Left colon (tissue), 2 donors: ENCODE measurements at places on chromosomes 1 and 21.

GRCh38 chr21:31887391-31887841 lies 14.6 kb downstream of the HUNK start:
- DNase-seq: no peak

- peak; percentile 23 for DNase-seq
These were observed at the start of gene TFF2 for GRCh38 chr21:42350927-42351426. Gene TFF2, minus strand, starts transcription at chr21:42350994. Its CDS starts 37 bp downstream, at chr21:42350957.

DNA sequence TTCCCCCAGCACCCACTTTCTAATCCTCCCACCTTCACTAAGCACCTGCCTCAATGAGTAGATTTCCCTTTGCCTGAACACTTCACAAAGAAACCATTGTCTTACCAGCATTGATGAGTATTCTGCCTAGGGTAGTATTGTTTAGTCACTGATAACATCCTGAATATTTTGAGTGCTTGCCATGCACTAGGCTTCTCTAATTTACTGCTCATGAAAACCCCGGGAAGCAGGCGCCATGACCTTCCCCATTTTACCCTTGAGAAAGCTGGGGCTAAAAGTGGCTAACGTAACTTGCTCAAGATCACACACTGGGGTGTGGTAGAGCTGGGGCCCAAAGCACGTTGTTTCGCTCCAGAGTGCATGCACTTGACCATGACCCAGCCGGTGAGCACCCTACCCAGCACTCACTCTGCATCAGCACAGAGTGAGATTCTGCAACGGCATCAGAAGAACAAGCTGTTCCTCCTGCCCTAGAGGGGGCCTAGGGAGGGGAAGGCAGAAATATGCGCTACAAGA lies 10.6 kb upstream of the F3 start:
- DNase-seq: no peak

DNA sequence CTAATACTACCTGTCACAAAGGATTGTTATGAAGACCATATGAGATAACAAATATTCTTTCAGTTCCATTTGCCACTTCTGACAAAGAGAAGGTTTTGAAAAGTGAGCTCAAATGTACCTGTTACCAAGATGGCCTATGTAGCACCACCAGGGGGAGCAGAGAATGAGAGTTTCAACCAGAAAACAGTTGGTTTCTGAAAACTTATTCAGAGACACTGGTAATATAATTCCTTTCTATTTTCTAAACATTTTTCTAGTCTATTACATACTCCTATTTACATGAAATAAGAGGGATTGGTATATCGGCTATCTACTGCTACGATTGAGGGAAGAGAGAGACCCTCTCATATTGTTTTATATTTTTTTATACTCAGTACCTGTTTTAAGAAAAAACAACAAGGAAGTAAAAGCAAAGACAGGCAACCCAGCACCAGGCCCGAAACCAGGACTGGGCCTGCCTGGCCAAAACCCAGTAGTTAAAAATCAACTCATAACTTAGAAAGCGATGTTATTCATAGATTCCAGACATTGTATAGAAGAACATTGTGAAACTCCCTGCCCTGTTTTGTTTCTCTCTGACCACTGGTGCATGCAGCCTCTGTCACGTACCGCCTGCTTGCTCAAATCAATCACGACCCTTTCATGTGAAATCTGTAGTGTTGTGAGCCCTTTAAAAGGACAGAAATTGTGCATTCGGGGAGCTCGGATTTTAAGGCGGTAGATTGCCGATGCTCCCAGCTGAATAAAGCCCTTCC lies 48.3 kb downstream of the IL23R start:
- DNase-seq: peak; percentile 39

DNA sequence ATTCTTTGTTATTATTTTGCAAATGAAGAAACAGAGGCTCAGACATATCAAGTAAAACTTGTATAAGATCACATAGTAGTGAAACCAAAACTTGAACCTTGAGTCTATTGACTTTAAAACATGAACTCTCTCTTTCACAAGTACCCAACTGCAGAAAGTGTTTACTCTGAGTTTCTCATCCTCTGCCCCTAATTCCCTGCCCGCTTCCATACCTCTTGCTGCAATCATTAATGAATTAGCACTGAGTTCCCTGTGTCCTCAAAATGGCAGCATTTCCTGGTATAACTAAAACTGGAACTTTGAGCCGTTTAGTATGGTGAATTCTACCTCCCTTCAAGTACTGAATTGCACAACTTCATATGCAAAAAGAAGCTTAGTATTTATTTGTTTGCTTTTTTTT lies 147.7 kb upstream of the DNAH14 start:
- no peak for DNase-seq

DNA sequence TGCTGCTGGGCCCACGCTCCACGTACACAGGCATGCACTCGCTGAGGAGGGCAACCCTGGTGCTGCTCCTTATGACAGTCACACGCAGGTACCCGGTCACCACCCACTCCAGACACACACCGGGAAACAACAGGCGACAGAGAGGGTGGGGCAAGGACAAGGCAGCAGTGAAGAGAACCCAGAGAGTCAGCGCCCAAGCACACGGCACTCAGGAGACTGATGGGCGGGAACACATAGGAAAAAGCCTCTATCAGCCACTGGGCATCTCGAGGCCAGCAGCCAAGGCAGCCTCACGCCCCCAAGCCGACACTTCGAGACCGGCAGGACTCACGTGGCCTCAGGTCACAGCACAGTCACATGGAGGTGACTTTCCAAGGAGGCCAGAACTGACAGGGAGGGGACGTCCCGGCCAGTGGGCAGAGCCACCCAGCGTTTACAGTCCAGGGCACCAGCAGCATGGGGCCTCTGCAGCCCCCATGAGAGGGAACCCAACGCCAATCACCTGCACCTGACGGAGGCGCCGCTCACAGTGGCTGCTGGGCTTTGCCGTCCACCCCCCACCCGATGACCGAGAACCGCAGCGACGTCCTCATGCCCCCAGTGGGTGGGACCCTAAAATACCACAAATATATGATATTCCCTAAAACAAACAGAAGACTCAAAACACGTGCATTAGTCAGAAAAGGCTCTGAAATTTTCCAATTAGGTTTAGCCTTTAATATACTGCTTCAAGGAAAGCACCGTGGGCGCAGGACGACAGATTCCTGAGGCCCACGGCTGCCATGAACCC lies 19.7 kb downstream of the PTTG1IP start:
- no peak for DNase-seq

- no peak for DNase-seq
These were observed 248.2 kb downstream of the MATN1 start for GRCh38 chr1:30475201-30475600.

DNA sequence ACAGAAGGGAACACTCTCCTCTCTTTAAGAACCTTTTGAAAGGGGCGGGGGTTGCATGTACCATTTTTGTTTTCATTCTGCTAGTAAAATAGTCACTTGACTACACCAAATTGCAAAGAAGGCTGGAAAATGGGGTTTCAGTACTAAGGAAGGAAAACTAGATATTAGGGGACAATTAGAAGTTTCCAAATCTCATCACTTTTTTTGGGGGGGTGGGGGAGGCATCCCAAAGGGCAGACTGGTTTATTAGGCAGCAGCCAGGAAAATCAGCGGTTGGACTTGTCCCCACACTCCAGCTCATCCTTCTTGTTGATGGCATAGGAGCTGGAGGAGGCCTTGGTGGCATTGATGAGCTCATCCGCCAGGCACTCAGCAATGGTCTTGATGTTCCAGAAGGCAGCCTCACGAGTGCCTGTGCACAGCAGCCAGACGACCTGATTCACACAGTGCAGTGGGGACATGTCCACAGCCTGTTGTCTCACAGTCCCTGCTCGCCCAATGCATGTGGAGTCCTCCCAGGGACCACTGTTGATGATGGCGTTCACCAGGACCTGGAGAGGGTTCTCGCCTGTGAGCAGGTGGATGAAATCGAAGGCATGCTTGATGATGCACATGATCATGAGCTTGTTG lies 1.7 kb upstream of the TMEM50B start:
- DNase-seq: no peak

DNA sequence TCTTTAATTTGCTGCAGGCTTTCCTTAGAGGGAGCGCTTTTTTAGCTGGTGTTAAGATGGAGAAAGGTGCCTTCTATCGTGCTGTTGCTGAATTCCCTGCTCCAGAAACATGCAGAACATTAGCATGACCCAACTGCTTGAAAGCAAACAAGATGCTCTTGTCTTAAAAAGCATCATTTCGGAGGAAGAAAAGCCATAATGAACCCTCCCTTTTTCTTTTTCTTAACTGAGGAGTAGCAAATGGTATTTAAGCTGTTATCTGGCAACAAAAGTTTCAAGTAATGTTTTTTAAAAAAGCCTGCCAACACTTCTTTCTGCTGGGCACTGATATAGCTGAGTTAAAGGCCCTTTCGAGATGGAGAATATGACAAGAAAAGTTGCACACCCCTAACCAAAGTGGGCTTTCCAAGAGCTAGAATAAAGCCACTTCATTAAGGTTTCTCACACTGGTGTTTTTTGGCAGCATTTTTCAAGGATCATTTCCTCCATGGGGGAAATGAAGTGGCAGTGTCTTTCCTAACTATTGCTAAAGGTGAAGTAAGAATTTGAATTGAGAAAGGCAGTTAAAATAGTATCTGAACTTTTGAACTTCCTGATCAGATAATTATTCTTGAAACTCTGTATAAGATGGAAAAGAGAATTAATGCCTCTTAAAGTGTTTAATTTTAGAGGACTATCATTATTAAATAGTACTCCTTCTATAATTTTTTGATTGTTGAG lies 38.8 kb downstream of the ST6GALNAC5 start:
- no peak for DNase-seq

GRCh38 chr1:16375521-16376340 lies 8.7 kb downstream of the SZRD1 start:
- no peak for DNase-seq
